ENCODE measurements at places on chromosomes 6 and 20. TPM values are rescaled to one million over a fixed set of nuclear protein-coding genes. Genes with fewer than 3 reads are reported as not detected.

The EFCAB8 gene
- 0.73 TPM for total RNA-seq

The BTN1A1 gene
- not detected for total RNA-seq

The CST7 gene
- 48.1 TPM for total RNA-seq

The MACROD2 gene
- total RNA-seq: 1.7 TPM

The MAP3K5 gene
- 27.8 TPM for total RNA-seq

The LCA5 gene
- 0.42 TPM for total RNA-seq

The MRPS18B gene
- total RNA-seq: 31.3 TPM

The SLC22A2 gene
- total RNA-seq: not detected

The CLIC5 gene
- total RNA-seq: 0.52 TPM

The SCGN gene
- not detected for total RNA-seq

The KIF25 gene
- not detected for total RNA-seq

The LY6G6D gene
- total RNA-seq: 1.0 TPM

The DEFB124 gene
- not detected for total RNA-seq
